H9 (cell line): ENCODE measurements at places on chromosomes 1 and 21.
A peak's percentile ranks its signal among the peaks of the same experiment; 100 is the strongest.

DNA sequence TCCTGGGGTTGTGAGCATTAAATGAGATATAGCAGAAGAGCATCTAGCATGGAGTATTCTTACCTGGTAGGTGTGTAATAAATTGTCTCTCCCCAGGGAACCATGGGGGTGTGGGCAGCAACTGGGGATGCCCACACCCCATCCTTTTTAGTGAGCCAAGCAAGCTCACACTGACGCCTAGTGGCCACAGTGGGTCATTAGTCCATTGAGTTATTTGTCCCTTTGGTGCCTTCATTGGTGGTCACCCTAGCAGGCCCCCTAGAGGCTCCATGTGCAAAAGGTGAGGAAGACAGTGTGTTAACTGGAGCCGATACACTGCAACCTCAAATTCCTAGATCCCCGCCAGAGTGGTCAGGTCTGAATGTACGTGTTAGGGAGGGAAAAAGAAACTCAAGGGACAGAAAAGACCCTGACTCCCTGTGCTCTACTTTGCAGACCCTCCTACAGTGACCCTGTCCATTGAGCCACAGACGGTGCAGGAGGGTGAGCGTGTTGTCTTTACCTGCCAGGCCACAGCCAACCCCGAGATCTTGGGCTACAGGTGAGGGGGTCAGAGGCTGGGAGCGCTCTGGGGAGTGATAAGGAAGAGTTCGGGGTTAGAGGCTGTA is 93.3 kb upstream of the CD1D start:
- DNase-seq = peak; percentile 87

GRCh38 chr1:229088711-229089110 is 182.2 kb upstream of the RAB4A start:
- DNase-seq = no peak

DNA sequence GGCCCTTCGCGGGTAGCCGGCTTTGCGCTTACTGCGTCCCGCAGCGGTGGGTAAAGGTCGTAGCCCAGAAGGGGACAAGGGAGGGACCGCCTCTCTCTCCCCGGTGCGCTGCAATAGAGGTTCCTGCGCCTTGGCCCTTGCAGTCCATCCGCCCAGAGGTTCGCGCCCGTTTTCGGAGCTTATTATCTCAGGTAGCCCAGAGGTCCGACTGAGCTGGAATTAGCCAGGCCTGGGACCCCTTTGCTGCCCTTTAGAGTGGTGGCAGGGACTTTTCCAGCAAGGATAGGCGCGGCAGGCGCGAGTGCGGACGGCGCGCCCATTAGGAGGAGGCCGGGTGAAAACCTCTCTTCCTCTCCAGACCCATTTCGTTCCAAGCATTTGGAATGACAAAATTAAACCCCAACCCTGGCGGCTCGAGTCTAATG is 5.0 kb downstream of the LHX4 start:
- peak; percentile 67 for DNase-seq

GRCh38 chr1:109266965-109267364 is 16.0 kb downstream of the PSRC1 start:
- no peak for DNase-seq

DNA sequence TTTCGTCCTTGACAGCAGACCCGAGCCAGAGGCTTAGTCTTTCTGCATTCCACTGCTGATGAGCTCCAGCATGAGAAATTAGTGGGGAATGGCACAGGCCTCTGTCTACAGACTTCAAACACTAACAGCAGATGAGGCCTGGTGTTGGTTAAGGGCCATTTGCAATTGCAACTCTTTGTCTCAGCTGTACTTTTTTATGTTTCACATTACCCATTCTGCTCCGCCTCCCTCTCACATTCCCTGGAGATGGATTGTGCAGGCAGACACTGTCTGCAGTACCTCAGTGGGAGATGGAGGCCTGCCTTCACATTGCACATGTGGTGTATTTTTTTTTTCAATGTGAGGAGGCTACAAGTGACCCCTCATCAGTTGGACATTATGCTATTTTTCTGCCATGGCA is 370.2 kb downstream of the DUSP10 start:
- DNase-seq = no peak

GRCh38 chr21:39756285-39756684 is 11.3 kb downstream of the IGSF5 start:
- DNase-seq = no peak

- no peak for DNase-seq
Observed at GRCh38 chr1:96998466-96998865, 276.9 kb downstream of the PTBP2 start.

DNA sequence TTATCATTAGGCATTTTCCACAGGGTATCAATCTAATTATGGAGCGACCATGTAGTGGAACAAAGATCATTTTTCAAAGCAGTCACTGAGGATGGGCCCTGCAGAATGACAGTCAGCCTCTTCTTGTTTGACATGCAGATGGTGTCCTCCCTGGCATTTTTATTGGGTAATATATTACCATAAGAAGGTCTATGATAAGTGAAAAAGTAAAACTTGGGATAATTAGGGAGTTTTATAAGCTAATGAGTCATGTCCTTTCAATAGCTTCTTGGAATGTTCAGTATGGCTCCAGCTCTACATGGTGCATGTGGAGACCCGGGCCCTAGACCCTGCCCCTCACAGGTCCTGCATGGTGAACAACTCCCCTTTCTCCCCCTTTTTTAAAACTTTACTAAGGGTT is 232.2 kb upstream of the COA6 start:
- DNase-seq = no peak

GRCh38 chr1:93614986-93615581 is 66.6 kb downstream of the BCAR3 start:
- DNase-seq = no peak

DNA sequence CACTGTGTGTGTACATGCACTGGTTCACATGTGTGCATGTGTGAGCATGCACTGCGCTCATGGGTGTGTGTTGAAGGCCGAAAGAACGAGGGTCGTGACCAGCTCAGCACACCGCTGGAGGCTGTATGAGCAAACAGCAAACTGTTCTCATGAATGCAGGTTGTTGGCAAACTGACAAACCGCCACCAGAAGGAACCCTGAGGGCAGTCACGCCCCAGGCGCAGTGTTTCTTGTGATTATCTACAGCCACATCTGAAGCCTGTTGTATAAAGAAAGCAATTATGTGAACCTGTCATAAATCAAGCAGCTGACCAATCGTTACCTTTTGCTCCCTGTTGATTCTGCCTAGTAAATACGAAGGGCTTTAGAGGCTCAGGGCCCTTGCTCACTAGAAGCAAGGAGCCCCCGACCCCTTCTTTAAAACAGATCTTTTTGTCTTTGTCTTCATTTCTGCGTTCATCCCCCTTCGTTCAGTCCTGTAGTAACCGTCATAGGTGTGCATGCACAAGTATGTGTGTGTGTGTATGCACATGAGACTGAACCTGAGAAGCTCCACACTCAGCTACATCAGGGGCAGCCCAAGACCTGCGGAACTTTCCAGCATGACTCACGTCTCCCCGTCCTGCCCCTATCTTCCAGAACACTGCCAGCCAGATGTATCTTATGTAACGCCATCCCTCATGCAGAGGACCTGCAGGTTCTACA is 16.8 kb upstream of the RIPK4 start:
- no peak for DNase-seq

- DNase-seq = no peak
Observed at GRCh38 chr1:93766451-93766850, 84.8 kb upstream of the BCAR3 start.

GRCh38 chr1:42866549-42866948 is 20.1 kb downstream of the ZNF691 start:
- no peak for DNase-seq

GRCh38 chr1:100028765-100029164 is 59.0 kb downstream of the SLC35A3 start:
- no peak for DNase-seq

DNA sequence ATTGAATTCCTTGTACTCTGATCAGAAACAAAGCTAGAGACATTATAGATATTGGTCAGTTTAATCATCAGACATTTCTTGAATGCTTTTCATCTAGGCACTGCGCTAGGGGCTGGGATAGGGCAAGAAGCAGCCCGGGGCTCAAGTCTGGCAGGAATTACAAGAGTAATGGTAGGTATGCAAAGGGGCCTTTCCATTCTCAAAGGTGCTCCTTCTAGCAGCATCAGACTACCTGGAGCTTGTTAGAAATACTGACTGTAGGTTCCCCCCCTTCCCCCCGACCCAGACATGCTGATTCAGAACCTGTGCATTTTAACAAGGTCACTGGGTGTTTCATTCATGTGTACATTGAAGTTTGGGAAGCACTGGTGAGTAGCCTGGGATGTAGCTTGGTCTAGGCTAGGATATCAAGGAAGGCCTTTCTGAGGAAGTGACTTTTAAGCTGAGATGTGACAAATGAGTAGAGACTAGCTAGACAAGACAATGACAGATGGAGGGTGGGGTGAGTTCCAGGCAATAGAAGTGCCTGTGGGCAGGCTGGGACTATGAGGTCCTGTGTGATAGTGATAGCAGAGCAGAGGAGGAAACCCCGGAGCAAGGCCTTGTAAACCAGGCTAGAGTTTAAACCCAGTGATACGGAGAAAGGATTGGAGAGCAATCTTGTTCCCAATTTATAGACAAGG is 26.3 kb downstream of the NFASC start:
- DNase-seq = no peak

DNA sequence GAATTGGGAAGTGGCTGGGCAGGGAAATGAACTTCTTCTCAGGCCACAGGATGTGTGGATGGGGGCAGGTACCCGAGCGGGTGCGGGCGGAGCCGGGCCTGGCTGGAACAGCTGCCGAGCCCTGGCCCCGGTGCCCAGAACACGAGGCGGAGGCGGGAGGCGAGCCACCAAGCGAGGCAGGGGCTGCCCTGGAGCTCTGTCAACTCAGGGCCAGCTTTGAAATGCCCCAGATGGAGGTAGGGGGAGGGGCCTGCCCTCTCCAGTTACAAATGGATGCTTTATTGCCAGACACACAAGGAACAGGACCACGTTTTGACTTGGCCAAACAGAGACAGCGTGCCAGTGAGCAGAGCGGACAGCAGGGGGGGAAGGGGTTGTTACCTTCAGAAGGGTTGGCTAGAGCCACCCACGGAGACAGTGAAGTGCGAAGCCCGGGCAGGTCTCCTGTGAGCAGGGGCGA is 240.4 kb downstream of the SDCCAG8 start:
- no peak for DNase-seq

GRCh38 chr1:180299479-180300221 is 69.6 kb downstream of the LHX4 start:
- DNase-seq = no peak

GRCh38 chr1:15146142-15146680 is 7.3 kb upstream of the TMEM51 start:
- DNase-seq = no peak

- DNase-seq = no peak
Observed at GRCh38 chr21:42213082-42213774, 5.7 kb upstream of the ABCG1 start.

- no peak for DNase-seq
Observed at GRCh38 chr1:219837274-219837993, 90.9 kb downstream of the SLC30A10 start.

GRCh38 chr1:61724506-61724812 is 482 bp downstream of the TM2D1 start:
- DNase-seq = no peak

DNA sequence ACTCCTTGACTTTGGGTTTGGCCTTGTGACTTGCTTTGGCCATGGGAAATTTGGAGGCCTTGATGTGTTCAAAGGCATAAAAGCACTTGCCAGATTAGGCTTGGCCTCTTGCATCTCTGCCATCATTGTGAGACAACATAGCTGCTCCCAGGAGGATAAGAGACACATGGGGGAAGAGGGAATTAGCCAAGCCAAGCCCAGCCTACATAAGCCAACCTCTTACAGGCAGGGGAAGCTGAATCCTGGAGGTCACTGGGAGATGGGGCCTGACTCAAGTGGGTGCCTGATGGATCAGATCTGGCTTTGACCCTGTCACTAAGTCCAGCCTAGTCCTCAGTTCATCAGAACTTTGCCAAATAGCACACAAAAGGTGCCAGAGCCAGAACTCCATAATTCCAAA is 37.6 kb upstream of the HMGB4 start:
- DNase-seq = no peak

GRCh38 chr1:109903376-109903930 is 7.2 kb upstream of the CSF1 start:
- DNase-seq = no peak

DNA sequence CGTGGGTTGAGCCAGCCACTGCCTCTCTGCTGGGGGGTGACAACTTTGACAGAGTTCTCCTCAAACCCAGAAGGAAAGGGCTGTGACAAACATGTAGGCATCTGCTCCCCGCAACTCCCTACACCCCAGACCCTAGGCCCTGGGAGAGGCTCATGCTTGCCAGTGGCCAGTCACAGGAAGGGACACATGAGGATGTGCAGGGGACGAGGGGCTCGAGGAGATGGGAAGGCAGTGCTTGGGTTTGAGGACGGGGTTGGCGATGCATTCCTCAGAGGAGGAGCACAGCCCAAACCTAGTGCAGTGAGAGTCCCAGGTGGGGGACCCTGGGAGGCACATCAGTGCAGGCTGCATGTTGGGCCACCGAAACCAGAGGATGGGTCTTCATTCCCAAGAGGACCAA is 62.1 kb downstream of the STUM start:
- DNase-seq = no peak

DNA sequence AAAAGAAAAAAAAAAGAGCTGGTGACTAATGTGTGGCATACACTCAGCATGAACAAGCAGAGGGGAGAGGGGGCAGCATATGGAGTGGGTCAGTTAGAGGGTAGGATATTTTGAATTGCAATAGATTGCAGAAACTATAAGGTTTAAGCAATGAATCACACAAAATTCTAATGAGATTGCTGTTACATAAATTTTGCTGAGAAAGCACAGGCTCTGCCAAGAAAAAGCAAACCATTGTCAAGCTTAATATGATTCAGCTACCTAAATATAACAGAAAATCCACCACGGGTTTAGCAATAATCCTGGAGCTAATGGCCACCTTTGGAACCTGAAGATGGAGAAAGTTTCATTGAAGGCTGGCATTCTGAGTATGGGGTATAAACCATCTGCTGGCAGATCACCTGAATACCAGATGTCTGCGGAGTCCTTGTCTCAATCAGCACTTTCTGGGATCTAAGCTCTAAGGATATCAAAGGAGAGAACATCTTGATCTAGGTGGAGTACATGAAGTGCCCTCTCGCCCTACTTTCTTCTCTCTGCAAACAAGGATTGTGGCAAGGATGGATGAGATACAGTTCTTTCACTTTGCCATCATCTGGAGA is 30.3 kb upstream of the ANGPTL7 start:
- no peak for DNase-seq

DNA sequence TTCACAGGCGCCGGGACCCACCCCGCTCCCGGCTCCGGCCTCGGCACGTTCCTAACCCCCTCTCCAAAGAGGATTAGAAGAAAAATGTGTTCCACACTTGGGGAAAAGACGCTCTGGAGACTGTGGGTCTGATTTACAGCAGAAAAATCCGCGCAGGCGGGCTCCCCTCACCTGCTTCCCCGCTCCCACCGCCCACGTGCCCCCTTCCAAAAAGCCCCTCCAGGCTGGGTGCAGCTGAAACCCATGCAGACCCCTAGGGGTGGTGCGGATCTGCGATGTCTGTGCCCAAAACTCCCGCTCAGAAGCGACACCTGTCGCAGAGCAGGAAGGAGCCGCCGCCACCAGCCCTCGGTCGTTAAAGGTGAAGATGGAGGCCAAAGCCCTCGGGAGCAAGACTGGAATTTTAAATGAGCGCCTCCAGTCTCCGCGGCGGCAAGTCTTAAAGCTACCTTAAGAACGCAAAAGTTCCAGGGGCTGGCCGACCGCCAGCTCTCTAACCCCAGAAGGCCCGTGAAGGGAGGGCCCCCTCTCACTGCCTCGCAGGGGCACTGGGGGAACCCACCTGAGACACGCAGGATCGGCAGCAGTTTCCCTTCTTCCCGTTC is 688 bp upstream of the CHD5 start:
- DNase-seq = peak; percentile 62
